Inflammatory macrophage treated with lipopolysaccharide for 1 hour (primary cell): ENCODE measurements at places on chromosomes 7 and 10.

GRCh38 chr10:71179382-71179781 is 33.0 kb upstream of the UNC5B start:
- DNase-seq = no peak

GRCh38 chr10:34748767-34749166 is 66.3 kb downstream of the PARD3 start:
- no peak for DNase-seq

DNA sequence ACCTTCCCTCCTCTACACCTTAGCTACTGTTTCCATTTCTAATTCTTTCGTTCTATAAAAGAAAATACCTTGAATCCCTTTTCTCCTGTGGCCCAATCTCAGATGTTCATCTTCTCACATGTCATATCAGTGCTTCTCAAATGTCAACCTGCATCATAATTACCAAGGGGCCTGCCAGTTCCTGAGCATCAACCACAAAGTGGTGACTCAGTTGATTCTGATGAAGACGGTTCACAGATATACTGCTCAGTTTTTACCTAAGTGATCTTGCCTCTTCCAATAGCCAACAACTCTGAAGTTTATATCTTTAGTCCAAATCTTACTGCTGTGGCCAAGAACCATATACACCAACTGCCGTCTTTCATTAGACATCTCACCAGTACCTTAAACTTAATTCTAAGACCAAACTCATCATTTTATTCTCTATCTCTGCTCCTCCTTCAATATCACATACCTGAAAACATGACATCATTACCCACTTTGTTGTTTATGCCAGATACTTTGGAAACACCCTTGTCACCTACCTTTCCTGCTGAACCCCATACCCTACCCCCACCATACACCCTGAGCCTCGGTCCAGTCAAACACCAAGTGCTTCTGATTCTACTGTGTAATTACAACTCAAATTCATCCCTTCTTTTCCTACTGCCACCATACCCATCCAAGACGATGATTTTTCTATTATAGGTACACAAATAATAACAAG is 115.5 kb downstream of the LMBR1 start:
- DNase-seq = no peak

DNA sequence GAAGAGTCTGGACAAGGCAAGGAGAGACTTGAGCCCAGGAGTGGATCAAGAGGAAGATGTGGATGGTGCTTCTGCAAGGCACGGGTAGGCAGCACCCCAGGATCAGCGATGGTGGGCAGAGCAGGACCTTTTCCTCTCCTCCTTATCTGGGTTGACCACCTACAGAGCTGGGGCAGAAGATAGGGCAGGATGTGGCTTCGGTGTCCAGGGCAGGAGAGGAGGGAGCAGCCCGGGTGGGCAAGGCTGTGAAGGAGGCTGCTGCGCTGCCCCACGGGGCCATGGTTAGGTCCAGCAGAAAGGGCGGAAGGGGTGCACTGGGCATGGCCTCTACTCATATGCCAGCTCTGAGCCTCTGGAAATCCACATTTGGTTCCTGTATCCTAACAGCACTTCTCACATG is 20.0 kb upstream of the PARP12 start:
- DNase-seq = no peak

GRCh38 chr7:143929224-143929920 is 5.7 kb upstream of the OR2F2 start:
- DNase-seq = no peak

DNA sequence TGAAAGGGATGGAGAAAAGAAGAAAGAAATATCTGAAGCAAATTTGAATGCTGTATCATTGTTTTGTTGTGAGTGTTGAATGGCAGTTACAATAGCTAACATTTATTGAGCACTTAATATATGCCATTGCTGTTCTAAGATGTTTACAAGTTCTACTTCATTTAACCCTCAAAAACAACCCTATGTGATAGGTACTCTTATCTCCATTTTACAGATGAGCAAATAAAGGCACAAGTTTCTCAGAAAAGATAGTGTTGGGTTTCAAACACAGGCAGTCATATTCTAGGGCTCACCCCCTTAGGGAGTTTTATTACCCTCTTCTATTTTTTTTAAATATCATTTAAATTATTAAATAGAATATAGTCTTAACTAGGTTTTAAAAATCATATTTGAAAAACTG is 8.3 kb upstream of the ELAPOR2 start:
- DNase-seq = no peak

DNA sequence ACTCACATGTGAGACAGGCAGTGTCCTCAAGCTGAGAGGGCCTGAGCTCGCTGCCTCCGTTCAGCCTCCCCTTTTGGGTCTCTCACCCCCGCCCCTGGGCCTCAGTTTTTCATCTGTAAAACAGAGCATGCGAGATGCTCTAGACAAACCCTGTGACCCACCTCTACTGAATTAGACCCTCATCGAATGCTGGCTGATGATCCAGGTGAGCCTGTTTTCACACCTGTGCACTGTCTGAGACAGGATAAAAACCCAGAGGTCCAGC is 102.1 kb downstream of the PDGFA start:
- no peak for DNase-seq

DNA sequence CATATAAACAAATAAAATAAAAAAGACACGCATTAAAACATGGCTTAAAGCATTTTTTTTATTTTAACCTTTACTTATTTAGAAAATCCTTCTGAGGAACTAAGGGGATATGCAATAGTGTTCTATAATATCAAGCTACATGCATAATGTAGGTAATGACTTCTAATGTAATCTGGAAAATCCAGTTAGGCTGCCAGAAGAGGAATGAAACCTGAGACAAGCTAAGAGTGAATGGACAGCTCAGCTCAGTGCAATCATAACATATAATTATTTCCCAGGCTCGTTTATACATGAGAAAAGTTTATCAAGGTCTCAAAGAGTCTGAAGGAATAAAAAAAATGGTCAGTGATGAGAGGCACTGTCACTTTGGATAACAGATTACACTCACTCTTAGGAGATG is 649.0 kb upstream of the PCDH15 start:
- no peak for DNase-seq

DNA sequence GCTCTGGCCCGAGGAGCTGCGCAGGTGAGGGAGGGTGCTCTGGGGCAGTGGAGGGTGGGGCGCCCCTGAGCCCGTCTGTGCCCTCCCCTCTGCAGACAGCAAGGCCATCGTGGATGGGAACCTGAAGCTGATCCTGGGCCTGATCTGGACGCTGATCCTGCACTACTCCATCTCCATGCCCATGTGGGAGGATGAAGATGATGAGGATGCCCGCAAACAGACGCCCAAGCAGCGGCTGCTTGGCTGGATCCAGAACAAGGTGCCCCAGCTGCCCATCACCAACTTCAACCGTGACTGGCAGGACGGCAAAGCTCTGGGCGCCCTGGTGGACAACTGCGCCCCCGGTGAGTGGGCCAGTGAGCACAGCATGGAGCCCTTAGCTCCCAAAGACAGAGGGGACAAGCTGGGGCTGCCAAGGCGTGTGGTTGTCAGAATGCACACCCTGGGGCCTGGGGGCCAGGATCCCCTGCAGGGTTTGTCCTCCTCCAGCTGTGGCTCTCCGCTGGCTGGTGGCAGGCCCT is 5.1 kb downstream of the FLNC start:
- DNase-seq = no peak

GRCh38 chr10:55174419-55174818 is 373.4 kb upstream of the PCDH15 start:
- DNase-seq = no peak

DNA sequence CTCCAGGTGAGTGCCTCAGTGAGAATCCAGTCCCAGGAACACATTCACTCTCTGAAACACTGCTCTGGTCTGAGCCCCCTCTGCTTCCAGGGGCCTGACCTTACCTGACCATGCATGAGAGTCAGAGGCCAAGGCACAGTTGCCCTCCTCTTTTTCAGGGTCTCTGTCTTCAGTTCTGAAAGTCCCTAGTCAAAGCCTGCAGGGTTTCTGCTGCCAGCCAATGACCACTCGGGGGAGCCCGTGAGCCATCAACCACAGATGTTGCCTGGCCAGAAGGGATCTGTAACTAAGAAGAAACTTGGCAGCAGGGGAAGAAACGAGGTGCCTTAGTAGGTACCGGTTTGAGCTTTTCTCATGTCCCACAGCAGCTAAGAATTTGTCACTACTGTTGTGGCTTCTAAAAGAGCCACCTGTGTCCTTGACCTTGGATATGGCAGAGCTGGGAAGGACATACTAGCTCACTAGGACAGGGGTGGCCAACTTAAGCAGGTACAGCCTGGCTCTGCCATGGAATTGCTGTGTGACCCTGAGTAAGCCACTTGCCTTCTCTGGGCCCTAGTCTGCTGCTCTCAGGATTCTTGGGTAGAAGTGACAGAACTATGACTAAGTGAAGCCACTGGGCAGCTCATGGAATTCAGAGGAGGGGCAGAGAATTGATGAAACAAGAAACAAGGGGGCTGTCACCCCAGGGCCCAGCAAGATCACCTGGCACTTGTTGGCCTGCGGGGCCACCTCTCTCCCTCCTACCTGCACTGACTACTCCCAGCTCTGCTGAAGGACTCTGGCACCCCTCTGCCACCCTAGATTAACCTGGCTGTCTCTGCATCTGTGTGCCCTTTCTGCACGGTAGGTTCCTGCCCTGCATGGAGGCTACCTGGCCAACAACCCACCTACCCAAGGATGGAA is 83.8 kb upstream of the GPR26 start:
- DNase-seq = peak; percentile 43

GRCh38 chr10:87723500-87723899 is 63.8 kb downstream of the PAPSS2 start:
- no peak for DNase-seq

DNA sequence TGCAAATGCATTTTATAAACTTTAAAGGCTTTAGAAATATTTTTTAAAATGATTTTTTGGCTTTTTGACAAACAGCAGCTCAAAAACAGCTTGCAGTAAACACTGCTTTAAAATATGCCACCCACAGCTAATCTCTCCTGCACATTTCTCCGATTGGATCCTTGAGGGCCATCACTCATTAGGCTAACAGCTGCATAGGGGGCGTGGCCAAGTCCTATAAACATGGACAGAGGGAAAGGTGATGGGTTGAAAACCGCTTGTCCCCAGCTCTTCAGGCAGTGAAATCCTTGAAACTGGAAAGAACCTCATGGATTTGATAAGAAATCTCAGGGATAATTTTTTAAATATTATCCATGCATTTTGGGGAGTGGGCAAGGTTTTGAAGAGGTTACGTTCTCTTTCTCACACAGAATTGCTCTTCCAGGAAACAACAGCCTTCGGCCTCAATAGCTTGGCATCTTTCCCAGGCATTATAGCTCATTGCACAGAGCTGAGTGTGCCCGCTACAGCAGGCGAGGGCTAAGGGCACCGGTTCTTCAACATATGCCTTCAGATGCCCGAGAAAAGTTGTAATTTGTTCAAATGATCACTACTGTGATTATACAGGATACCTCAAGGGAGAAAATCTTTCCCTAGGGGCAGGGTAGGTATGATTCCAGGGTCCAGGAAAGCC is 1.7 kb downstream of the PLEKHS1 start:
- no peak for DNase-seq

- no peak for DNase-seq
Measured at GRCh38 chr10:103643381-103643780, 149.9 kb downstream of the NEURL1 start.

DNA sequence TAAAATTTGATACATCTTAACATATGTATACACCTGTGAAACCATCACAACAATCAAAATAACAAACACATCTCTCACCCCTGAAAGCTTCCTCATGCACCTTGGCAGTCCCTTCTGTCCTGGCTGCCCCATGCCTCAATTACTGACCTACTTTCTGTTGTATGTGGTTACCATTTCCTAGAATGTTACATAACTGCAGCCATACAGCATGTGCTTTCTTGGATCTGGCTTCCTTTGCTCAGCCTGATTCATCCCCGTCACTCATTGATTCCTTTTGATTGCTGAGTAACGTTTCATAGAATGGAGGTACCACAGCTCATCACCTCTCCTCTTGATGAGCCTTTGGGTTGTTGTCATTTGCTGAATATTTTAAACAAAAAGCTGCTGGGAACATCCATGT is 165.3 kb downstream of the CELF2 start:
- no peak for DNase-seq

DNA sequence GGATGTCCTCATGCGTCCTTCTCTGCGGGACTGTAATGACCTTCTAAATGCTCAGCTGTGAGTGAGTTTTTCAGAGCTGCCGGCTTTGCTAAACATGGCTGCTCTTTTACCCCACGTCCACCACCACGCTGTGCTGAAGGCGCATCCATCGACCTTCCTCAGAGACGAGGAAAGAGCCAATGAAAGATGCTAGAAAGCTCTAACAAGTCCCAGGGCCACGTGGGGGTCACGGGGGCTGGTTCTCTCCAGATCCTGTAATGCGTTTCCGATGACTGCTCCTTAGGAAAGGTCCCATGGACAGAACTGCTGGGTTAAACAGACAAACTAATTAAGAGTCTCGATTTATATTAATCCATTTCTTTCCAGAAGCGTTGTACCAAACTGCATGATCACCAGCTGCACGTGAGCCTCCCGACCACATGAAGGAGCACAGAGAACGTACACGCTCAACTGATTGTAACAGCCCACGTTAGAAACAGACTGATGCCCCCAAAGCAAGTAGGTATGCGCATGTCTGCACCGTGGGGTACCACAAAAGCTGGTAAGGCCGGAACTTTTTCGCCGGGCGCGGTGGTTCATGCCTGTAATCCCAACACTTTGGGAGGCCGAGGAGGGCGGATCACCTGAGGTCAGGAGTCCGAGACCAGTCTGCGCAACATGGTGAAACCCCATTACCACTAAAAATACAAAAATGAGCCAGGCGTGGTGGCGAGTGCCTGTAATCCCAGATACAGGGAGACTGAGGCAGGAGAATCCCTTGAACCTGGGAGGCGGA is 109.6 kb downstream of the TCERG1L start:
- no peak for DNase-seq

GRCh38 chr10:49310460-49310859 is 11.5 kb downstream of the C10orf71 start:
- DNase-seq = peak; percentile 67

DNA sequence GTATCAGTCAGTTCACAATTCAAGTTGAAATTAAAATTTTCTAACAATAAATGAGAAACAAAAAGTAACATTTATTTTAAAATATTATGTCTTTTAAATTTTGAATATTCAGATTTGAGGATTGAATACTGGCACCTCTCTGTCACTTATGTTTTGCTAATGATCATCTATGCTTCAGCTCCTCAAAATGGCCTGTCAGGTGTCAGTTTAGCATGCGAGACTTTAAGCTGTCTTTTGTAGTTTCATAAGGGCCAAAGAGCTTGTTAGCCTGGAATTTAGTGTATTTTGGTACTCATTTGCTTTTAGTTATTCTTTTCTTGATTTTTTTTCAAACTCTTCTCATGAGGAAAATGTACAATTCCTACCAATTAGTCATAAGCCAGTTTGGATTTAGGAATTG is 102.0 kb upstream of the RPA3 start:
- no peak for DNase-seq
